IPS DF 6.9 (cell line): ENCODE measurements at places on chromosomes 7 and 10.

- no peak for DNase-seq
Measured at GRCh38 chr7:25124465-25125136, 459 bp downstream of the CYCS start.

DNA sequence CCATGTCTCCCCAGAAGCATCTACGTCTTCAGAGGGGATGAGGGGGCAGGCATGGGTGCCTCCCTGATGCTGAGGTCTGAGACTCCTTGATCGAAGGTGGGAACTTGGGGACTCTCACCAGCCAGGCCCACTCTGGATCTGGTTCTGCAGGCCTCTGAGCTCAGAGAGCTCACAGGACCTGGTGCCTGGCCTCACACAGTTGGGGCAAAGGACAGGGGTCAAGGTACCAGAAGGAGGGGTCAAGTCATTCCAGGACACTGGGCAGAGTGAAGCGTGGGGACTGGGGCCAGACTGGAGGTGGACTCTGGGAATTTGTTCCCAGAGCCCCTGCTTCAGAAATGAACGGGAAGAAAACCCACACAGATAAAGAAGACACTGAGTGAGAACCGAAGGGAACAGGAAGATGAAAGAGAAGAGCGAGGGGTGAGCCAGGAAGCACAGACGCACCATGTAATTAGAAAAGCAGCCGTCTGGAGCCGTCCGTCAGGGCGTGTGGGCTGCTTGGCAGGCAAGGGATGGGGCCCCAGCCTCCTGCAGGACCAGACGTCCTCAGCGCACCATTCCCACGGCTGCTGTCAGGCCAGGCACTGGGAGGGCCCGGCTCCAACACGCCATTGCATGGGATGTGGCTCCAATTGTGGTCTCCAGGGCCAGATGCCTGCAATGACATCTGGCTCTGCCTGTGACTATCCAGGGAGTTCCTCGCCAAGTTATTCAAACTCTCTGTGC, 47.7 kb downstream of the ZCCHC24 start:
- DNase-seq, result no peak

DNA sequence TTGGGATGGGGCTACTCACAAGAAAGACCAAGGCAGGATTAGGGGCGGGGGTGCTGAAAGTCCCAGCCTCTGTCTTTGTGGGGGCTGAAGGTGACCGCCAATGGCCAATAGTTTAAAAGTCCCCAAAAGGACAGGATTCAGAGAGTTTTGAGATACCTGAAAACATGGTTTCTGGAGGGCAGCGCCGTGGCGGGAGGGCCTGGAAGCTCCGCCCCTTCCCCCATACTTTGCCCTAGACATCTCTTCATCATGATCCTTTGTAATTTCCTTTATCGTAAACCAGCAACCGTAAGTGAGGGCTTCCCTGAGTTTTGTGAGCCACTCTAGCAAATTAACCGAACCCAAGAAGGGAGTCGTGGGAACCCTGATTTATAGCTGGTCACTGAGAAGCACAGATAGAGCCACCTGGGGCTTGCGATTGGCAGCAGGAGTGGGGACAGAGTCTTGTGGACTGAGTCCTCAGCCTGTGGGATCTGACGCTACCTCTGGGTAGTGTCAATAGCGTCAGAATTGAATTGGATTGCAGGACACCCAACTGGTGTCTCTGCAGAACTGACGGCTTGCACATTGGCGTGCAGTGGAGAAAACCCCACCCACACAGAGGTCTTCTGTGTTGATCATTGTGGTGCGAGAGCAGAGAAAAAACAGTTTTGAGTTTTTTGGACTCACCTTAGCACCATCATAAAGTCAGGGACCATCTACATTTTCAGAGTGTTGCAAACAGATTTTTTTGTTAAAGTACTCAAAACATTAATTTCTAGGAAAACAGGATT, 169.3 kb downstream of the USP6NL start:
- DNase-seq, result no peak

DNA sequence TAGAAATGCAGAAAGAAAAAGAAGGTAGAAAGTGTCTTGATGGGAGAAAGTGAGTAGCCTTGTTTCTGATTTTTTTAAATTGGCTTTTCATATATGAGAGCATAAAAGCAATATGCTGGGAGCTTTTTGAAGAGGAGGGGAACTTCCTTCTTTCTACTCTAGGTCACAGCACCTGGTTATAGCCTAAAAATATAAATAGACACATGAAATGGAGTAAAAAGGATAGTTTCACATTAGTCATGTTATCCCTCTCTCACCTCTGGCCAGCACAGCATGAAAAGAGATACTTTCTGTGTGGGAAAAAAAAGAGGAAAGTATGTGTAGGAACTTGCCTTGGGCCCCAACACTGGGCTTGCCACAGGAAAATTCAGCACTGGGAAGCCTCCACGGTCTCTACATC, 292.2 kb upstream of the ZWINT start:
- no peak for DNase-seq

GRCh38 chr10:99560277-99561126, 27.8 kb downstream of the NKX2-3 start:
- no peak for DNase-seq

GRCh38 chr7:47979832-47980181, 392 bp upstream of the HUS1 start:
- DNase-seq, result no peak

- no peak for DNase-seq
Measured at GRCh38 chr7:14851610-14852009, 50.9 kb downstream of the DGKB start.

DNA sequence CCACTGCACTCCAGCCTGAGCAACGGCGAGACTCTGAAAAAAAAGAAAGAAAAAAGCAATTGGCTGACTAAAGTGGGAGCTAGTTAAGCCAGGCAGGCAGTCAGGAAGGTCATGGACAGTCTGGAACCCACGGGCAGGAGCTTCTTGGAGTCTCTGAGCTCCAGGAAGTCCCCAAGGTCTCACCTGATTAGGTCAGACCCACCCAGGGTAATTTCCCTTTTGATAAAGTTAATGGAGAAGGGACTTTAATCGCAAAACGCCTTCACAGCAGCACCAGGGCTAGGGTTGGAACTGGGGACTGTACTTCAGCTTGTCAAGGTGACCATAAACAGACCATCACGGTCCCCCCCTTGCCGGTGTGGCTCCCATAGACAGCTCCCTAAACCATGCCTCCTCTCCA, 6.6 kb downstream of the SLC29A4 start:
- no peak for DNase-seq

- no peak for DNase-seq
Measured at GRCh38 chr10:93518531-93518930, 22.1 kb downstream of the CEP55 start.

DNA sequence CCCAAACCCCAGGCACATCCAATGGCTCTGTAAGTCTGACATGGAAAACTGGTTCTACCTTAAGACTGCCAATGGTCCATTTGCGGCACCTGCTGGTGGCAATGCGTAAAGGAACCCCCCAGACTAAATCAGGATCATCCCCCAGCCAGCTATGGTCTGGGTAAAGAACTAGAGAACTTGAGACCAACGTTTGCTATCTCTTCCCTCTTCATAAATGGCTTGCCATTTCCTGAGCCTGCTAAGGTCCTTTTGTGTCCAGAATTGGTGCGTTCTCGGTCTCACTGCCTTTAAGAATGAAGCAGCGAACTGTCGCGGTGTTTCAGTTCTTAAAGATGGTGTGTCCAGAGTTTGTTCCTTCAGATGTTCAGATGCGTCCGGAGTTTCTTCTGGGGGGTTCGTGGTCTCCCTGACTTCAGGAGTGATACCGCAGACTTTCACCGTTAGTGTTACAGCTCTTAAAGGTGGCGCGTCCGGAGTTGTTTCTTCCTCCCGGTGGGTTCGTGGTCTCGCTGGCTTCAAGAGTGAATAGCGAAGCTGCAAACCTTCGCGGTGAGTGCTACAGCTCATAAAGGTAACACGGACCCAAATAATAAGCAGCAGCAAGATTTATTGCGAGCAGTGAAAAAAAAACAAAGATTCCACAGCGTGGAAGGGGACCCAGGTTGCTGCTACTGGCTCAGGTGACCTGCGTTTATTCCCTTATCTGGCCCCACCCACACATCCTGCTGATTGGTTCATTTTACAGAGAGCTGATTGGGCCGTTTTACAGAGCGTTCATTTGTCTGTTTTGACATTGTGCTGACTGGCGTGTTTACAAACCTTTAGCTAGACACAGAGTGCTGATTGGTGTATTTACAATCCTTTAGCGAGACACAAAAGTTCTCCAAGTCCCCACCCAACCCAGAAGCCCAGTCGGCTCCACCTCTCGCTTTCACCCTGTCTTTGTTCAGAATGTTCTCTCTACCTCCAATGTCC, 95.4 kb downstream of the ELMO1 start:
- no peak for DNase-seq

DNA sequence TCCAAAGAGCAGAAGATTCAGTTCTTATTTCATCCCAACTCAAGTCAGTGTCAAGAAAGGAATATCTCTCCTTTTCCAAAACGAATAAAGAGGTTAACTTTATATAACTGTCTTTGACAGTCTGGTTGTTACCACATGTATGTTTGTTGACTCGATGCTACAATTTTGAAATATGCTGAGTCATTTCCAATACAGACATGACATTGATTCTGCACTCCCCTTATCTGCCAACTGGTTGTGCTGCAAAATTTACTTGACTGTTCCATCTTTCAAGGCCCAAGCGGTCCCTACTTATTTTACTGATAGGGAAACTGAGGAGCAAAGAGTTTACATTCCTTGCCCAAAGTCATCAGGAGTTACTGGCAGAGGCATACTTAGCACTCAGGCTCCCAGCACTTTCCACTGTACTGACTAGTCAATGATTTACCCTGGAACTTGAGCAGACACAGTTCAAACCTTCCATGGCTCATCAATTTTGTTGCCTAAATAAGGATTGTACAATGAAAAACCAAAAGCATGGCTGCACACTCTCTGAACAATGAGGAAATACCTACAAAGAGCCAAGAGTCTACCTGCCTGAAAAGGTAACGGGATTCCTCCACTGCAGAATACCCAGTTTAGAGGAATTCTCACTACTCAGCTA, 52.8 kb downstream of the ABLIM1 start:
- DNase-seq, result no peak

DNA sequence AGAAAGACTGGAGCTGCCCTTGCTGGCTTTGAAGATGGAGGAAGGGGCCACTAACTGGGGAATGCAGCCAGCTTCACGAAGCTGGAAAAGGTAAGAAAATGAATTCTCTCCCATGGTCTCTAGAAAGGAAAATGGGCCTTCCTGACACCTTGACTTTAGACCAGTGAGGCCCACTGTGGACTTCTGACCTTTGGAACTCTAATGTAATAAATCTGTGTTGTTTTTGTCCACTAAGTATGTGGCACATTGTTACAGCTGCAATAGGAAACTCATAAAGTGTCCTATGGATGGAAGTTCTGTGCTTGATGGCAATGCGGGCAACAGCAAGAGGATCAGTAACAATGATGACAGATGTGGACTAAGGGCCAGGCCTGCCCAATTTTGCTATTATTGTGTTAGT, 20.9 kb downstream of the DNAJB9 start:
- no peak for DNase-seq

- DNase-seq, result no peak
Measured at GRCh38 chr10:132551808-132552130, 14.2 kb downstream of the INPP5A start.

DNA sequence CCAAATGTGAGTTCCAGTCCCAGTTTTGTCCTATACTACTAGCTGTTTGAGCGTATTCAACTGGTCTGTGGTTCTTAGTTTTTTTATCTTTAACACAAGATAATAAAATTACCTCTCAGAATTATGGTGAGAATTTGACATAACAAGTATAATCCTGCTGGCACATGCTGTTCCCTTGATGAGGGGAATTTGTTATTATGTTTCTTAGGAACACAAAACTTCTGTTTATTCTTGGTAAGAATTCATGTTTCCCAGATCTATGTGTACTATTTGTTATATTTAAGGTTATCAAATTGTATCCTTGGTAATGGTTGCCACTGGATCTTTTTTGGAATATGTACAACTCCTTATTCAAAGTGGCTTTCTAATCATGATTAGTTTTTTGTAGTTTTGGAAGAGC, 335.6 kb downstream of the ADK start:
- DNase-seq, result no peak

DNA sequence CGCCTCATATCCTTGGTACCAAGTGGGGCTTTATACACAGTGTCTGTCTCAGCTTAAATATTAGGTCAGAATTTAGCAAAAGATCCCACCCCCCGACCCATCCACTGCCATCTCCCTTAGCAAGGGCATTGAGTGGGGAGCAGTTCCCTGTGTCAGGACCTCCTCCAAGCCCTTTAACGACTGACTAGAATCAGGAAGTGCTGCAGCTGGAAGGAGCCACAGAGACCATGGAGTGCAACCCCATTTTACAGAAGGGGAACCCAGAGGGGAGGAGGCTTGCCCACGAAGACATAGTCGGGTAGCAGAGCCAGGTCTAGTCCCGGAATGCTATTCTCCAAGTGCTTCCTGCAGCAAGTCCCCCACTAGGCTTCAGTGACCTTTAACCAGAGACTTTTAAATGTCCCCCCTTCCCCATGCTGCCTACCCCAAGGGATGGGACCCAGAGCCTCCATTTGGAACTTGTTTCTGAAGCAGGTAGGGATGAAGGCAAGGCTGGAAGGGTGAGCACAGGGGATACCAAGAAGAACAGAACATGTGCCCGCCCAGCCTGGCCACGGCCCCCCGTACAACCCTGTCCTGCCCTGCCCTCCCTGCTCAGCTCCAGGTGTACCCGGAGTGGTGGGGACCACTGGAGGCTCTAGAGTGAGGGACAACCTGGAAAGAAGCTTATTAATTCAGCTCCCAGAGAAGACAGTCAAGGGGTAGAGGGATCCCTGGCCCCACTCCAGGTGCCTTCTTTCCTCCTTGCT, 41.3 kb downstream of the C10orf105 start:
- DNase-seq, result no peak

DNA sequence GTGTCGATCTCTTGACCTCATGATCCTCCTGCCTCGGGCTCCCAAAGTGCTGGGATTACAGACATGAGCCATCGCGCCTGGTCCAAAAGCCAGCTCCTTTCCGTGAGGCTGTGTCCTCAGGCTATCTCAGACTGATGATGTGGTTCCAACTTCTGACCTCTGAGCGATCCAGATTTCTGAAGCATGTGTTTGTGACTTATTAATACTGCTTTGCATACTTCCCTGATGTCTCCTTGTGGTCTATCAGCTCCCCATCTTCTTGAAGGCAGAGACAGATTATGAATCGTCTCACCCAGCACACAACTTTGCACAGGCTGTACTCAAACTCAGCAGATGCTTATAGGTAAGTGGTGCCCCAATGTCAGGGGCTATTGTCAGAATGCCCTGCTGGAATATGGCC, 2.0 kb upstream of the PLPP4 start:
- no peak for DNase-seq
